KBM-7 (cell line): ENCODE measurements at places on chromosomes 7 and 10.

DNA sequence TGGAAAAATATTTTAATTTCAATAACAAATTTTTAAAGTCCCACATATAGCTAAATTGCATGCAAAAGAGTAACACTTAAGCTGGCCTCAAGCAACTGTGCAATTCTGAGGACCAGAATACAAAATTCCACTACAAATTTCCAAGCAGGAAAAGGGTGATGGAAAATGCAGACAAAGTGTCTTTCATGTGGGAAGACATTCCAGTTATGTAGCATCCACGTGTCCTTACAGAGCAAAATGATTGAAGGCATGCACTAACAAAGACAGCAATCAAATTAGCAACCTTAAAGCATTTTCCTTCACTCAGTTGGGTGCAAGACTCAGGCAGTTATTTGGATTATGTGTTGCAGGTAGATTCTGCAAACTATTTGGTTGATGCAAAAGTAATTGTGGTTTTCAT is 203.7 kb downstream of the HERPUD2 start:
- no peak for DNase-seq

- no peak for DNase-seq
Observed at GRCh38 chr7:154757756-154758155, 245.2 kb downstream of the PAXIP1 start.

DNA sequence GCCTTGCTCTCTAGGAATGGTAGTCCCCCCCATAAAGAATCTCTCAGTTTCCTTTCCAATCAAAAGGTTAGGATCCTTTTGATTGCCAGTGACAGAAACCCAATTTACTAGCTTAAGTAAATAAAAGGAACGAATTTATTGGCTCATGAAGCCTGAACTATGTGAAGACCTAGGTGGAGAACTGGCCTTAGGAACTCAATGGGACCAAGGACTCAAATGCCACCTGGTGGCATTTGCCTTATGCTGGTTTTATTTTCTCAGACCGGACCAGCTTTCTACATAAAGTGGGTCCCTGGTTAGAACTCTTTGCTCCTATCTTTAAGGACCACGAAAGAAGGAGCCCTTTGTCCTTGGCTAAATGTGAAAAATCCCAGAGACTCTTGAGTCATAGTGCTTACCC is 25.4 kb downstream of the CFTR start:
- no peak for DNase-seq

DNA sequence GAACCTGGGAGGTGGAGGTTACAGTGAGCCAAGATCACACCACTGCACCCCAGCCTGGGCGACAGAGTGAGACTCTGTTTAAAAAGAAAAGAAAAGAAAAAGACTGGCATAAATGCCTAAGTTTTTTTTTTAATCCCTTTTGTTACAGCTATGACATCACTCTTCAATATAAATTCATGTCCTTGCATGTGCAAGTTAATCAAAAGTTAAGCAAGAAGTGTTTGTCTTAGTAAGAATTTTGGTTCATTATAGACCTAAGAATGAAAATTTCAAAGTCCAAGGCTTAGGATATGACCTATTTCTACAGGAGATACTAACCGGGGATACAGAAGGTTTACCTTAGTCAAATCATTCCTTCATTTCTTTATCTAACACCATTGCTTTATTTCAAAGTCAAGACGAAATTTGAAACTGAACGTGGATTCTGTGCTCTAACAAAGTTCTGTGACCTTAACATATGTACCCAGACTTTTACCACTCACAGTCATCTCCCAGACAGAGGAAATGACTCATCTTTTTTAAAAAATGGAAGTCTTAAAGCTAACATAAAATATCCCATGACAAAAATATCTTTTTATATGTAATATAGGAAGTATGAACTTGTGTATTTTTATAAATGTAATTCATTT is 29.3 kb upstream of the ITGB8 start:
- peak; percentile 46 for DNase-seq

DNA sequence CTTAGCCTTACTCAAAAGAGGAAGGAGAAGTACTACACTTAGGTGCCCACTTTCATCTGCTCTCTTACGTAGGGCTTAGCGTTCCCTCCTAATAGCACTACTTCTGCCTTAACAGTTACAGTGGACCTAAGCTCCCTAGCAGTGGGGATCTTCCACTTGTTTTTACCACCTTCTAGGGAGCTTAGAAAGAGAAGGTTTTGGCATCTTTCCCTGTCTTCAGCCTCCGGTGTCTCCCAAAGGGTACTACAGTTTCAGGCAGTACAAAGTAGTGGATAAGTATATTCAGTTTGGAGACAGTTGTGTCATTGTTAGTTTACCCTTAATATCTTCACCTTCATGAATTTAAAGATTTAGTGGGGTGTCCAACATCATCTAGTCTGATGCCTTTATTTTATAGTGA is 14.6 kb downstream of the CHRM2 start:
- peak; percentile 16 for DNase-seq

DNA sequence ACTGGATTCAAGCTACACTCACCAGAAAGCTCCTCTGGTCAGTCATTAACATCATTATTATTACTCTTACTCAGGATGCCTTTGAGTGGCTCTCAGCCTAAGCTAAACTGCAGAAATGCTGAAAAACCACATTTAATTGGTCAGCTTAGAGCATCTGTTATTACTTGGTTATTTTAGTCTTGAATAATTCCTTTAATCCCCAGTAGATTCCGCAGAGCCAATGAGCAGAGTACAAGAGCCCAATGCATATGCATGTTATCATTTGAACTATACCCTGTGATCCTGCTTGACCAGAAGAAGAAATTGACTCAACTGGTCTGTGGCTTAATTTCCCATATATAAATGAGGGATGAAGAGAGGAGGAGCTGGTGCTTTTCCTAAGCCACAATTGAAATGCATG is 417.6 kb upstream of the C7orf33 start:
- DNase-seq, result no peak

DNA sequence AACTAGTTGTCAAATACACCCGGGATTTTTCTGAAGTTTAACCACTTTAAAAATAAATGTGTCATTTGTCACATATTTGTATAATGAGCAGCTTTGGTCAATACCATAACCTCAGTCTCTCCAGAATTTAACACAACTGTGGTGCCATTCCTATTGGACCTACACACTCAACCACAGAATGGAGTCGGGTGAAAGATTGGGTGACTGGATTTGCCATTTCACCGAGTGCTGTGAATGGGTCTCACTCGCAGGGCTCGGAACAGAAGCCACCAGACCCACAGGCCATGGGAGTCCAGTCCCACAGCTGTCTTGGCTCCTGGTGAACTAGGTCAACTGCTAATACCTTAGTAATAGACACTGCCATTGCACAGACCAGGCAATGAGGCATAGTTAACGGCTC is 298.4 kb downstream of the CCDC3 start:
- no peak for DNase-seq
